ENCODE measurements at places on chromosomes 16 and 17.

- no peak for DNase-seq
Observed at GRCh38 chr17:55811536-55811935, 60.7 kb downstream of the PCTP start.

DNA sequence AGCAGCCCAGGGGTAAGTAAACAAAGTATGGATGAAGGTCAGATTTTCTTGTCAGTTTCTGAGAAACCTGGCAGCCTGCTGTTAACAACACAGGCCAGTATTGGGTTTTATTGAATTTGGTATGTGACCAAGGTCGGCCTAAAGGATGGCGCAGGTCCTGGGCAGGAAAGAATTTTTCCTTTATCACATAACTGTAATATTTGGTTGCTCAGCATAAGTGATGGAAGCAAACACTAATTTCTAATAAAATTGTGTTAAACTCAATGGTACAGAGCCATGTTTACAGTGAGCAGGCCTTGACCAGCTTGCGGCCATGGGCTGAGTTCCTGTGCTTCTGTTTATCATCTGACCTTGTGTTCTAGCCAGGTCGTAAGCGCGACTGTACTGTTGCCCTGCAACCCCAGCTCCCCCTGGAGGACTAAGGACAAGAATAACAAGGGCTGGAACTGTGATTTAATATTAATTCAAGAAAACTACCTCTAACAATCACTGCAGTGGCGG lies 10.5 kb downstream of the POLDIP2 start:
- no peak for DNase-seq

DNA sequence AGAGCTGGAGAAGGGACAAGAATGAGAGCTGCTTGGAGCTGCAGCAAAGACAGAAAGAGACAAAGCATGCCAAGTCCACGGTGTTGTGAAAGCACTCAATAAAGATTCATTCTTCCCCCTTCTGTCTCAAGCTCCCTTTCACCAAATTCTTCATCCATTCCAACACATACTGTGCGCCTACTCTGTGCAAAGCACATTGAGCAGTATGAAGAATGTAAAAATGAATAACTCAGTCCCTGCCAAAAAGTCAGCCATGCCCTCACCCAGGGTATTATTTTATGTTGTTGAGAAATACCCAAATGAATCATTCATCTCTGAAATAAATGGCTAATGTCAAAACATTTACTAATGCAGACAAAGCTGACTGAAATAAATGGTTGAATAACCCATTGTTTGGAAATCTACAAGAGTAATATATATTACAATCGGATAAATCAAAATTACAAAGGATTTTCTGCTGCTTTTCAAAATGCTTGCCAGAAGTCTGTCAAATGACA lies 282.9 kb upstream of the IRX5 start:
- DNase-seq = no peak

GRCh38 chr16:18782697-18783429 lies 7.3 kb downstream of the RPS15A start:
- DNase-seq = no peak

GRCh38 chr17:8643855-8644506 lies 13.5 kb upstream of the MYH10 start:
- no peak for DNase-seq

- no peak for DNase-seq
Observed at GRCh38 chr16:568401-569258, 1.1 kb upstream of the PIGQ start.

GRCh38 chr16:81514041-81514559 lies 69.5 kb downstream of the CMIP start:
- no peak for DNase-seq

DNA sequence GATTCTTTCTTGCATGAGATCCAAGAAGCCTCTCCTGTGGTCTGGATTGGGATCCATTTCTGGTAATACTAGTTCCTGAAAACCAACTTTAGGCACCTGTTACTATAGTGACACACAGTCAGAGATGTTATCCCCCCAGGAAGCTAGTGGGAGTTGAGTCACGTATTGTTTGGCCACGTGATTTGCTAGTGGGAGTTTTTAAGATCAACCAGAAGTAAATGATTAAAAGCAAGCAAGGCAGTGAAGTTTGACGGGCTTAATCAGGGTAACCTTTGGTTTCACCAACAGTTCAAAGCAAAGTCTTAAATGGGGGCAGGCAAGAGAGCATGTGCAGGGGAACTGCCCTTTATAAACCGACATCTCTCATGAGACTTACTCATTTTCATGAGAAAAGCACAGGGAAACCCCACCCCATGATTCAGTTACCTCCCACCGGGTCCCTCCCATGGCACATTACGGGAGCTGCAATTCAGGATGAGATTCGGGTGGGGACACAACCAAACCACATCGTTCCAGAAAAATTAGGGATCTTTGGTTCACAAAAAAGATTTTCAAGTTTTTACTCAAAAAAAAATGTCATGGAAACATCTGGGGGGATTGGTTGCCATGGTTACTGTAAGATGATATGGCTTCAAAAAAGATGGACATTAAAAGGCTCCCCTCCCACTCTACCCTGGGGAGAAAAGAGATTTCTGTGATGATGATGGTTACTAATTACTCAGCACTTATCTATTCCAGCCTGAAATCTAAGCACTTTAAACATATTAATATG lies 483.1 kb upstream of the ERCC4 start:
- DNase-seq = no peak

GRCh38 chr17:78759203-78759968 lies 22.7 kb downstream of the CYTH1 start:
- DNase-seq = no peak

DNA sequence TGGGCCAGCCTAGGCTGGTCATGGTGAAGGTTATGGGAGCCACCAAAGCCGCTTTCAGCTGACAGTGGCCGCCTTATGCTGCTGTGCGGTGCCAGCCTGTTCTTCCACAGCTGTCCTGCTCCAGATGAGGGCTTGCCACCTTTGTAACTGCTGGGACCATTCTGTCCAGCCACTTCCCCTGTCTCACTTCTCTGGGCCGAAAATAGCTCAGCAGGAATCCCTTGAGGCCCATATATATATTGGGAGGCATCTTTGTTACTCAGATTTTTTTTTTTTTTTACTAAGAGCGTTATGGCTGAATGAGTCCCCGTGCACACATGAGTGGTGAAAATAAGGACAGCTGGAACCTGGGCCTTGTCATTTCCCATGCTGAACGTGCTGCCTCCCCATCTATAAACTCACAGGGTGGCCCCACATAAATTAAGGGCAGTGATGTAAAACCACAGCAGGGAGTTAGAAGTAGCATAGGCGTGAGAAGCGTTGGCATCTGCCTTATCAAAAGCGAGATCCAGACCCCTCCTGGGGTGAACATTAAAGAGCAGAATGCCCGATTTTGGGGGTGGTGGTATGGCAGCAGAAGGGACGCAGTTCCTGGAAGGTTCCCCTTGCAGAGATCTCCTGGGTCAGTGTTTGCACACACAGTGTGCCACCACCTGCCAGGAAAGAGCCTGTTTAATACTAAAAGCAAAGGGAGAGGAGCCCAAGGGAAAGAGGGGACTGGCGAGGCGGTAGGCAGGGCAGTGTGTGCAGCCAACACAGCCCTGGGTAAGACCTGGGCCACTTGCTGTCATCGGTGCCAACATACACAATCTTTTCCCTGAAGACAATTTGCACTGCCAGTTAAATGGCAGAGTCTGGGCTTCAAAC lies 57.8 kb downstream of the USP43 start:
- DNase-seq = no peak

DNA sequence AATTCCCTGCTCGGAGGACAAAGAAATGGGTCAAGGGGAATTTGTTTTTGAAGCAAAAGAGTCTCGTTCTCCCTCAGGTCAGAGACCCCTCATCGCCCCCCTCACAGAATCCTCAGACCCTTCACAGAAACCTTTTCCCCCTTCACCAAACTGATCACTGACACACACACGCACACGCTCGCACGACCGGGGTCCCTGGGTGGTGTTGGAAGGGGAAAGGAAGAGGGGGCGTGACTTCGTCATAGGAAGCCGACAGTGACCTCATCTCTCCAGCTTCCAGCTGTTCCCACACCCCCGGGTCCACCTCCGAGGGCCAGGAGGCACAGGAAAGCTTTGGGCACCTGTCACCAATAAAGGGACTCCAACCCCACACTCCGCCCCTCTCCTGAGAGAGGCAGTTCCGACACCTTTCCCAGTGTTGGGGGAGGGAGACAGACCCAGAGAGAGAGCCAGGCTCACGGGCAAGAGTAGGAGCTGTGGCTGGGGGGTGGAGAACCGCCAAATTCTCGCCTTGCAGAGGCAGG lies 1.2 kb downstream of the ASGR1 start:
- DNase-seq = no peak
